ENCODE measurements at places on chromosomes 7 and 10.

- no peak for DNase-seq
Observed at GRCh38 chr10:11231285-11231684, 213.6 kb downstream of the CELF2 start.

- no peak for DNase-seq
Observed at GRCh38 chr7:110205899-110206298, 885.0 kb upstream of the LRRN3 start.

DNA sequence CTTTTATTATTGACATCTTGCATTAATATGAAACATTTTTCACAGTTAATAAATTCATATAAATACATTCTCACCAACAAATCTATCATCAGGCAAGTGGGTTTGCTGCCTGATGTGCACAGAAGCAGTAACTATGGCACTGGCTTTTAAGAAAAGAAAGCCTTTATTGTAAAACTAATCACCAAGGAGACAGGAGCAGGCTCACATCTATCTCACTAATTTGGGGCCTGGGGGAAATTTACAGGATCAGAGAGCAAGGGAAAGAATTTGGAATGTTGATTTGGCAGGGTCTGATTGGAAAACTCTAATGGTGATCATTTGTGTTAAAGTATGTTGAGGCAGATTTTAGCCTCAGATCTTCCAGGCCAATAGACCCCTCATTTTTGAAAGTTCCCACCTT, 605.7 kb downstream of the POM121L12 start:
- DNase-seq = no peak

DNA sequence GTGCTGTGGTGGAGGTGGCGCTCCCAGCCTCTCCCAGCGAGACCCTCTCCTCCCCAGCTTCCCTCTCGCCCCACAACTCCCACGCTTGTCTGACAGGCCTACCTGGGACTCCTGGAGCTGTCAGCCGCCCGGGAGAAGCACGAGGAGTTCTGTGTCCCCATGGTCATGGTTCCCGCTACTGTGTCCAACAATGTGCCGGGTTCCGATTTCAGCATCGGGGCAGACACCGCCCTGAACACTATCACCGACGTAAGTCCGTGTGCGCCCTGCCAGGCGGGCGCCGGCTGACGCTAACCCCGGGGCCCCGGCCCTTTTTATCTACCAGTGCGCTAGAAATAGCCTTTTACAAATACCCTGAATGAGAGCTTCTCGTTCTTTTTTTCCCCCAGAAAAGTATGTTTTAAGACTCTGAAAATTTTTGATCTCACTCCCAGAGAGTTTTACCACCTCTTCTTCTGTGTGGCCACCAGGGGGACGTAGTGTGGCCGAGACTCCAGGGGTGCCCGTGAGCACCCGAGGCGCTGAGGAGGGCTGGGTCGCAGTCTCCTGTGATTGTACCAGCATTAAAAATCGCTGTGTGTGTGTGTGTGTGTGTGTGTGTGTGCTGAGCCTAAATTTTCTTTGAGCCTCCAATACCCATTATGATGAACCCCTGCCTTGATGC, 52.6 kb downstream of the PFKP start:
- peak; percentile 16 for DNase-seq

DNA sequence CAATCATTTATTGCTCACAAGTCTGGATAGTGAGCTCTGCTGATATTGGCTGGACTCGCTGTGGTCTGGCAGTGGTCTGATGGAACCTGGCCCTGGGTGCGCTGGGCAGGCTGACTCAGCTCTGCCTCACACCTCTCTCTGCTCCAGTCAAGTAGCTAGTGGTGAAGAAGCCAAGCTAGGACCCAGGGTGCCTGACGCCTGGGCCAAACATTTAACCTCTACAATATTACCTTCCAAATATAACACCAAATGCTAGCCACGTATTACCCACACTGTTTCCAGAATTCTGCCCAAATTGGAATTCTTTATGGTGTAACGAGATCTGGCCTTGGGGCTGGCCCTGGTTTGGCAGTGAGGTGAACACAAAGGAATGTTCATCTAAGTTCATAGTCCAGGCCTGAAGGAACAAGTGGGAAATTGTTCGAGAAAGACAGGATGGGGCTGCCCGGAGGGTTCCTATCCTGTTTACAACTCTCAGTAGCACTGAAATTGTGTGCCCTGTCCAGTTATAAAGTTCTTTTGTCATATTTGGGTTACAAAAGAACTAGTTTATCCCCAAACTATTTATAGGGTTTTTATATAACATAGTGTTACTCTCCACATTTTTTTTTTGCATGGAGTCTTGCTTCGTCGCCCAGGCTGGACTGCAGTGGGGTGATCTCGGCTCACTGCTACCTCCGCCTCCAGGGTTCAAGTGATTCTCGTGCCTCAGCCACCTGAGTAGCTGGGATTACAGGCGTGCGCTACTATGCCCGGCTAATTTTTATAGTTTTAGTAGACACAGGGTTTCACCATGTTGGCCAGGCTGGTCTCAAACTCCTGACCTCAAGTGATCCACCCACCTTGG, 16.3 kb downstream of the OR2AE1 start:
- no peak for DNase-seq

All from substantia nigra (tissue), 51 donors.